Renal cortex interstitium (tissue), 15 donors: ENCODE measurements at places on chromosomes 12 and 14. TPM values are rescaled to one million over a fixed set of nuclear protein-coding genes. Genes with fewer than 3 reads are reported as not detected.

DNA sequence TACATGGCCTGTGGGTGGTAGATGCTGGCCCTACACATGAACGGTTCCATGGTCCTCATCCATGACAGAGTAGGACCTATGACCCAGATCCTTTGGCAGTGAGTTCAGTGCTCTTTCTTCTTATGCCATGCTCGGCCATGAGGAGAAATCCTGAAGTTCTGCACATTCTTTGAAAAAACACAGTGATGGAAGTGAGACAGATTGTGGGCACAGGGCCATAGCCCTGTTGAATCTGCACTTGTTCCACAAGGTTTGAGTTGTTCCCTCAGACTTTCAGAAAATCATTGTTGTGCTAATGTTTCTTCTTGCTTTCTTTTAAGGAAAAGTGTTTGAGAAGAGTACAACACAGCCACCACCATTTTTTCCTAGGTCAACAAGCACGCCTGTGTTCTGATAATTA lies 180.0 kb downstream of the C12orf75 start:
- no peak for DNase-seq

GRCh38 chr14:22479776-22480464 lies 109.1 kb downstream of the DAD1 start:
- DNase-seq = no peak

DNA sequence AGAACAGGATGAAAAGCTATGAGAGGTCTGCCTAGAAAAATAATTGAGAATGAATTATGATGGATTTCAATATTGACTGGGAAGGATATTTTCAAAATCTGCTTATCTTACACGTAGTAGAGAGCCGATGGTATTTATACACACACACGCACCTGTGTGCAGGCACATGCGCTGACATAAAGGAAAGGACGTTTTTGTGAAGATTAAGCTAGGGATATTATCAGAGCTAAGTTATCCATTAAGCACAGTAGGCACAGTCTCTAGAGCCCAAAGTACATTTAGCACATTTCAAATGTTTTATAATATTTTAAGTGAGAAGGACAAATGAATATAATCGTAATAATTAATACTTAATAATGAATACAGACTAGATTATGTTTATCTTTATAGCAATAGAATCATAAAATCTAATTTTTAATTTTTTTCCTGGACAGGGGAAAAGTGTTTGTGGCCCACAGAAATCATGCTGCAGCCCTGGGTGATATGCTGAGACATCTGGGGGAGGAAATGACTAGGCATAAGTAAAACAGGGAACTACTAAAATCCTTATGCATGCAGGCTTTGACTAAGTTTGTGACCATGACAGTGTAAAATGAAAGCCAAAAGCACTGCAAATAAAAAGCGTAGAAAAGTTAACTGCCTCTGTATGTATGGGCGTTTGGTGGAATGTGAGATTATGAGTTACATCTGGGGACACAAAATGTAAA lies 146.1 kb downstream of the KITLG start:
- no peak for DNase-seq

DNA sequence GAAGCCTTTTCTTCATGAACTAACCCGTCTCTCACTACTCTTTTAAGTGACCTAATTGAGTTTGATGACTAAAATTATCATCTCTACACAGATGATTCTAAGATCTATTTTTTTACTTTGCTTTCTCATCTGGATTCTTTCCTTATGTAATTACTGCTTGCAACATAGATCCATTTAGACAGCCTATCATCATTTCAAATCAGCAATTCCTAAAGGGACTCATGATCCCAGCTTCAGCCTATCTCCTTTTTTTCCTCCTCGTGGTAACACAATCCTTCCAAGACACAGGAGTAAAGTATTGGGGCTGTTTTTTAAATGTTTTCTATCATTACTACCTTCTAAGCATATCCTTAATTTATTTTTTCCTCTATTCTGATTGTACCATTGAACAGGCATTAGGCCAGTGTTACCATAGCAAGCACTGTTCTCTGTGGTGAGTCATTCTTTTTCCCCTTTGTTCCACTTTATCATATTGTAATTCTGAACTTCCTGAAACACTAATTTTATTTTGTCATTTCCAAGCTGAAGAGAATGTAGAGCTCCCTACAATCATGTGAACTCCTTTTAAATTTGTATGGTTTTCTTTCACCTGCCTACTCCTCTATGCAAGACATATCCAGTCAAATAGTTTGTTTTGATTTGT lies 190.4 kb upstream of the FAR2 start:
- no peak for DNase-seq

DNA sequence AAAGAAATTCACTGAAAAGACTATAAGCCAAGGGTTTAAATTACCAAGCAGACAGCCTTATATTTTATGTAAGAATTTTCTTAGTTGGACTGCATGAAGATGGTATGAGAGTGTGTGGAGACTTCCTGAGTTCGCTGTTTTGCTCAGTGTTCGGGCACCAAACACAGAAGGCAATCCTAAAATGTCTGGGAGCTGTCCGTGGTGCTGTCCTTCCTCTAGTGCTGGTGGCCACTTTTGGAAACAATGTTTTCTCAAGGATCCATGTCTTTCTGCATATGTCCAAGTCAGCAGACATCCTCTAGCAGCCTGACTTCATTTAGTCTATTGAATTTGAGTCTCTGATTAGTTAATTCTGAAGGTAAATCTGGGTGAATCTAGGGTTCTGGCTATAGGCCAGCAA lies 135.8 kb downstream of the SLC8A3 start:
- DNase-seq = peak; percentile 60

MSRB3 gene
- polyA plus RNA-seq = 23.8 TPM

IPO8 gene
- polyA plus RNA-seq = 58.6 TPM

- no peak for DNase-seq
Observed at GRCh38 chr12:43638806-43639205, 86.8 kb upstream of the ADAMTS20 start.

- DNase-seq = no peak
Observed at GRCh38 chr12:104827587-104827986, 130.5 kb downstream of the SLC41A2 start.

DNA sequence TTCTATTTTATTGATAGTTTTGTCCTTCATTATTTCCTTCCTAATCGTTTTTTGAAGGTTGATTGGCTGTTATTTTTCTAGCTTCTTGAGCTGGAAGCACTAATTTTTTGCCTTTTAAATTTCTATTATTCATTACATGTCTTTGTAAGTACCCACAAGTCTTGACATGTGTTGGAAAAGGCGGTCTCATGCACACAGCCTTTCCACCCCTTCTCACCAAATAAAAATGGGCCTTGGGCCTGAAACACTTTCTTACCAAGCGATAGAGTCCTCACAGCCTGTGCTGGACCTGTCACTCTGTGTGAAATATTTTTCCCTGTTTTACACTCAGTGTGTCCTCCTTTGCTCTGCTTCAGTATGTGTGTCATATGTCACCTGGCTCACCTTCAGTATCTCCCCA lies 9.9 kb downstream of the ETNK1 start:
- DNase-seq = no peak

DNA sequence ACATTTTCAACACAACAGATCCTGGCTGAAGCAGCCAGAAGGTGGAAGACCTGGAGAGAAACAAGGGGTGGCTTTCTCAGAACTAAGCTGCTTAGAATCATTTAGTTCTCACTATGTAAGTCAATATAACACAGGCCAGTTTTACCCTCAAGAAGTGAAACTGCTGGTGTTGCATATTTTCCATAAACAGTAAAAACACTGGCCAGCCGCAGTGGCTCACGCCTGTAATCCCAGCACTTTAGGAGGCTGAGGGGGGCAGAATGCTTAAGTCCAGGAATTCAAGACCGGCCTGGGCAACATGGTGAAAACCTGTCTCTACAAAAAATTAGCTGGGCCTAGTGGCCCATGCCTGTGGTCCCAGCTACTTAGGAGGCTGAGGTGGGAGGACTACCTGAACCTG lies 11.6 kb downstream of the STX2 start:
- DNase-seq = no peak

TSHR gene
- polyA plus RNA-seq = 0.16 TPM

DNA sequence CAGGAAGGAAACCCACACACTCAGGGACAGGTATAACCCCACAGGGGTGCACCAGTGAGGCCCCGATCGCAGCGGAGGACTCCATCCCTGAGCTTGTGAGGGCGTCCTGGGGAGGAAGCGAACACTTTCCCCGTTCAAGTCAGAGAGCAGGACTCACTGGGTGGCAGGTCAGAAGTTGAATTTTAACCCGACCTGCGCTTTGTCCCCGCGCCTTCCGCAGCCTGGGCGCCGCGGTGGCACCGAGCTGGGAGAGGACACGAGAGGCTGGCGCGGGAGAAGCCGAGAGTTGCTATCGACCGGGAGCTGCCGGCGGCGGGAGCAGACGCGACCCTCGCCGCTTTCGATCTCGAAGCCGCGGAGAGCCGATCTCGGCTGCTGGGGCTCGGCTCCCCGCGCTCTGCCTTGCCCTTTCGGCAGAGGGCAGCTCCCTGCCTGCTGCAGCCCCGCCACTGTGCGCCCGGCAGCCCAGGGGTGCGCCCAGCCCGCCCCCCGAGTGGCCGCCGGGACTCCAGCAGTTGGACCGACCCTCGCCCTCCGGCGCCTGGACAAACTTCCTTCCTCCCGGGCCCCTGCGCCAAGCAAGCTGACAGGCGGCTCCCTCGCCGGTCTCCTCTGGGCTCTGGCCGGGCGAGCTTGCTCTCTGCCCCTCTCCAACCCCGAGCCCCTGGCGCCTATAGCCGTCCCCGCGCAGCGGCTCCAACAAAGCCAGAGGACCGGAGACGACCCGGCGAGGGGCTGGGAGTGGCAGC lies 918 bp downstream of the LIN7A start:
- peak; percentile 39 for DNase-seq

- no peak for DNase-seq
Observed at GRCh38 chr12:15289192-15289591, 33.1 kb upstream of the PTPRO start.

GRCh38 chr14:106845286-106846087 lies 1319.1 kb downstream of the TMEM121 start:
- DNase-seq = peak; percentile 58

TAS2R42 gene
- not detected for polyA plus RNA-seq

DNA sequence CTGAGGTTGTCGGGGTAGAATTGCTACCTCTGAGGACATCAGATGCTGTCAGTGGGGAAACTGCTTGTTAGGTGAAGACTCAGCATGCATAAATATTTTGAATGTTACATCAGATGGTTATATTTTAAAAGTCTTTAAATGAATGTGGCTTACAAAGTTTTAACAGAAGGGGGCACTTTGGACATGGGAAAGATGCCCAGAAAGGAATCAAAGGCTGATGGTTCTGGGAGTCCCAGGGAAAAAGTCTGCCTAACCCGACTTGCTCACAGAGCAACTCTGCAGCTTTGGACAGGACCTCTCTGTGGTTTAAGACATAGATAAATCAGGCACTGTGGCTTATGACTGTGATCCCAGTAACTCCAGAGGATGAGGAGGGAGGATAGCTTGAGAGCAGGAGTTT lies 474.9 kb downstream of the ATP23 start:
- DNase-seq = no peak

DNA sequence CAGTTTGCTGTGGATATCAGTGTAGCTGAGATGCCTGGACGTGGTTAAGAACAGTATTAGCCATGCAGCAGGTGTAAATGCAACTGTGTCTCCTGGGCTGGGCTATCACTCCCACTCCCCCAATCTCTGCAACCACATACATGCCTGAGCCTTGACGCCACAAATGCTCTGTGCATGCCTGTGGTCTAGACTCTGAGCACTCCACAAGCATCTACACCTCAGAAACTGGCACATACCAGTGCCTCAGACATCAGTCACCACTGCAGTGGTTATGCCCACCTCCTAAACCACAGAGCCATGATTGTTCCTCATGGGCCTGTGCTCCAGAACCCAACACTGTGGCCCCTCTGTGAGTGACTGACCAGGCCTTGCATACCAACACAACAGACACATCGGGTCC lies 226.8 kb upstream of the ALG10 start:
- DNase-seq = no peak

SLC16A7 gene
- 6.8 TPM for polyA plus RNA-seq

GRCh38 chr12:109241936-109242335 lies 67.1 kb downstream of the FOXN4 start:
- DNase-seq = no peak

GRCh38 chr12:100399095-100399494 lies 42.2 kb downstream of the SLC17A8 start:
- no peak for DNase-seq

DNA sequence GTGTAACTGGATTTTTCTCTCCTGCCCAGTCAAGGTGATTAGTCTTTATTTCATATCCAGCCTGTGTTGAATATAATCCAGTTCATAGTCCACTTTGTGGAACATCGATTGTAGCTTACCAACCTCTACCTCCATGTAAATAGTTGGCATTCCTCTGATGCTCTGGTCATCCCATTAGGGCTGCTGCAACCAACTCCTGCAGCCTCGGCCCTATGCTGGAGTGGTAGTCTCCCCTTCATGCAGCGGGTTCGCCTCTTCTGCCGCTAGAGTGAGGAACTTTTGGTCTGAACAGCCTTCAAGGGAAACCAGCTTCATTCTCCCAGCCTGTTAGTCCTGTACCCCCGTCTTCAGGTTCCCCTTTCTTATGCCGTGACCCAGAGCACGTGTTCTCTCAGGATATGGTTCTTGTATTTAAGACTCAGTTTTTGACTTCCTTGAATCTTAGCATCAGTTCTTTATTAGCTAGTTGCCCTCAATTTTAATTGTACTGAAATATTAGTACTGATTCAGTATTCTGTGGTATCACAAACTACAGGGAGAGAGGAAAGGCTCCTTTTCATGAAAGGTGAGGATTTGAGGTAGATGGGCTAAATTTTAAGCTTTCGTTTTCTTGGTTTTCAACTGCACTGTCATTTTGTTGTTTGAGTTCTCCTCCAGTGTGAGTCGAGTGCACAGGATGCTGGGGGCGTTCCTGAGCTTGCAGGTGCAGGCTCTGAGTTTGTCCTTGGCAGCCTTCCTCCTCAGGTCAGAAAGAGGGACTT lies 33.2 kb downstream of the ZNF664 start:
- DNase-seq = no peak

GRCh38 chr14:55458800-55459515 lies 18.5 kb upstream of the TBPL2 start:
- DNase-seq = no peak

DNA sequence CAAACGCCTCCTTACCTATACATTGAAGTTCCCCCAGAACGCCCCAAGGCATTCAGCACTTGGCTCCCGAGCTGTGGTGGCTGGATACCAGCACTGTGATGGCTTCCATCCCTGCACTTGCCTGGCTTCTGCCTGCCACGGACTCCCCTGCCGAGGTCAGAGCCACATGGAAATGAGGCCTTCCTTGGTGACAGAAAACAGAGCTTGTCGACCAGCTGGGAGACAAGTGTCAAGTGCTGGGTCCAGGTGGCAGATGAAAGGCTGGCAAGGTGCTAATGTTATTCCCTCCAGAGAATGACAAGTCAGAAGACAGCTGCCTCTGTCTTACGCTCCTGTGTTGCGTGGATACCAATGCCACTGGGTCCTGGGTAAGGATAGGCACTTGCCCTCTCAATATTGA lies 26.2 kb upstream of the GNG2 start:
- DNase-seq = no peak

DNA sequence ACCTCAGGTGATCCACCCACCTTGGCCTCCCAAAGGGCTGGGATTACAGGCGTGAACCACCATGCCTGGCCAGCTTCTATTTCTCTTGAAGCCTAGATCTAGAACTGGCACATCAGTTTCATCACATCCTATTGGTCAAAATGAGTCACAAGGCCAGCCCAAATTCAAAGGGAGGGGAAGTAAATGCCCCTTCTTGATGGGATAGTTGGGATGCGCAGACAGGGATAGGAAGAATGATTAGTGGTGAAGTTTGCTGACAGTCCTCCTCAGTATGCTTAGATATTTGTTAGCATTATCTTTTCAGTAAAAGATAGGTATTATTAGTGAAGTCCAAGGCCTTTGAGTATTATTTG lies 33.4 kb downstream of the CRADD start:
- no peak for DNase-seq

KRT73 gene
- 0.04 TPM for polyA plus RNA-seq

NTF3 gene
- 5.5 TPM for polyA plus RNA-seq

NRL gene
- 2.4 TPM for polyA plus RNA-seq

SERPINA1 gene
- 91.7 TPM for polyA plus RNA-seq
